ENCODE measurements at places on chromosomes 11 and 22.

- no peak for DNase-seq
These were observed 7.2 kb upstream of the CHST1 start for GRCh38 chr11:45672593-45672992.

DNA sequence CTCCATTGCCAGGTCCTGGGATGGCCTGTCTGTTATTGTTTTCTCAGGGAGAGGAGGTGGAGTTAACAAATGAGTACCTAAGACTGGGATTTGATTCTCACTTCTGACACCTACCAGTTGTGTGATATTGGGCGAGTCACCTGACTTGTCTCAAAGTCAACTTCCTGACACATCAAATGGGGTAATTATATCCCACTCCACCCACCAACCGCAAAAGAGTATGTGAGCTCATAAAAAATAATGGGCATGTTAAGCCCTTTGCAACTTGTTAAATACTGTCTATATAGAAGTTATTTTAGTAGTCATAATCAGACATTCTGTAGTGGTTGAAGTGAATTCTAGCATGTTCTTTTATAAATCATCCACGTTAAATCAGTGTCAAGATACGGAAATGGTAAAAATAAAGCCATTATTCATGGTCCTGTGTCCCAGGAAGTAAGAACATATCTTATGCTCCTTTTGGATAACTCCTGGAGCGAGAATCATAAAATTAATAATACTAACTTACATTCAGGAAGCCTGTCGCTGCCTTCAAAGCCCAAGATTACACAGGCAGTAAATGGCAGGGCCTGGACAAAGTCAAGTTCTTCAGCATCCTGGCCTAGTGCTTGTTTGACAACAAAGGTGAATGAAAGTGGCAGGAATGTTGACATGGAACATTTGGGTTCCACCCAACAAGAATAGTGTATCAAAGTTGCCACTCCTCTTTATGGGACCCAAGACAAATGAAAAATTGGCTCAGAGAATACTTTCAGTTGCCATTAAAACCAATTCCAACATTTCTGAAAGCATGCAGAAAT lies 54.3 kb downstream of the SYTL2 start:
- peak; percentile 60 for DNase-seq

- no peak for DNase-seq
These were observed 466 bp downstream of the FAM168A start for GRCh38 chr11:73597336-73597955.

DNA sequence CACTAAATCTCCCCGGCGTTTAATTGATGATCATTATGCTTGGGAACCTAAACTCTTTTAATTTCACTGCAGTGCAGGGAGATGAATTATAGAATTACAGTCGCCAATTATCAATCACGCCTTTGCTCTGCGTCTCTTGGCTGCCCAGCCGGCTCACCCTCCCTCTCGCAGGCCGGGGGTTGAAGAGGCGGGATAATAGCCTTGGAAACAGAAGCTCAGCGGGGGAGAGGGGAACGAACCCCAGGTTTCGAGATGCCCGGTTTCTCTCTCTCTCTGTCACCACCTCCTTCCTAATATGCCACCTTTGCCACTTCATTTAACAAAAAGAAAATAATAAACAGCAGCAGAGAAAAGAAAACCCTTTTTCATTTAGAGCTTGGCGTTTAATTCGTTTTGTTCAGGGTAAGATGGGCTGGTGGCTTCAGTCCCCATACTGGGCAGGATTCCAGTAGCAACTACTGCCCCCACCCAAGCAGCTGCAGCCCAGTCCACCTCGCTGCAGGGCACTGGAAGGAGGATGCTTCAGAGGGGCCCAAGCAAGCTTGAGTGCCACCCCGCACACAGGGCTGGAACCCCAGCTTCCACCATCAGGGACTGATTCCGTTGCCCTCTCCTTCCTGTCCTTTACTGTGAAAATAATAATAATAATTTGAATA lies 271.7 kb downstream of the BUD13 start:
- peak; percentile 9 for DNase-seq

DNA sequence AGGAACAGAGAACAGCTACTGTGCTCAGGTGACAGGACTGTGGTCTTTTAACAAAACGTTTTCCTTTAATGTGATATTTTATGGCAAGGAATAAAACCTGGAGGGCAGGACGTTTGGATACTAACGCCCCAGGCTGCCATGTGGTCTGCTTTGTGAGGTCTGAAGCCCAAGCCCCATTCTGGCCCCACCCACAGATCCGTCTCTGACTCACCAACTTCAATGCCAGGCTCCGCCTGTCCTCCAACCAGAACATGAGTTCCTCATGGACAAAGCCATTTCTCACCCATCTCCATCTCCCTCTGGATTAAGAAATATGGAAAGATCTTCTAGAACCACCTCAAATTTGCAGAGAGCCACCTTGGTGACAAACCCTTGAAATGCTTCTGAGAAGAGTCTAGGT lies 148.8 kb downstream of the CRYBB2 start:
- DNase-seq = no peak

DNA sequence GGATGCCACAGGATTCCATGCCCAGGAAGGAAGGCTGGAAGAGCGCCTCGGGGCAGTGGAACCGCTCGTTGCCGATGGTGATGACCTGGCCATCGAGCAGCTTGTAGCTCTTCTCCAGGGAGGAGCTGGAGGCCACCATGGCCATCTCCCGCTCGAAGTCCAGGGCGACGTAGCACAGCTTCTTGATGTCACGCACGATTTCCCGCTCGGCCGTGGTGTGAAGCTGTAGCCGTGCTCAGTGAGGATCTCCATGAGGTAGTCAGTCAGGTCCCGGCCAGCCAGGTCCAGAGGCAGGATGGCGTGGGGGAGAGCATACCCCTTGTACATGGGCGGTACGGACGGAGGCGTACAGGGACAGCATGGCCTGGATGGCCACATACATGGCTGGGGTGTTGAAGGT lies 17.9 kb upstream of the EP300 start:
- DNase-seq = no peak

GRCh38 chr11:38304926-38305325 lies 1706.9 kb upstream of the RAG2 start:
- DNase-seq = no peak

DNA sequence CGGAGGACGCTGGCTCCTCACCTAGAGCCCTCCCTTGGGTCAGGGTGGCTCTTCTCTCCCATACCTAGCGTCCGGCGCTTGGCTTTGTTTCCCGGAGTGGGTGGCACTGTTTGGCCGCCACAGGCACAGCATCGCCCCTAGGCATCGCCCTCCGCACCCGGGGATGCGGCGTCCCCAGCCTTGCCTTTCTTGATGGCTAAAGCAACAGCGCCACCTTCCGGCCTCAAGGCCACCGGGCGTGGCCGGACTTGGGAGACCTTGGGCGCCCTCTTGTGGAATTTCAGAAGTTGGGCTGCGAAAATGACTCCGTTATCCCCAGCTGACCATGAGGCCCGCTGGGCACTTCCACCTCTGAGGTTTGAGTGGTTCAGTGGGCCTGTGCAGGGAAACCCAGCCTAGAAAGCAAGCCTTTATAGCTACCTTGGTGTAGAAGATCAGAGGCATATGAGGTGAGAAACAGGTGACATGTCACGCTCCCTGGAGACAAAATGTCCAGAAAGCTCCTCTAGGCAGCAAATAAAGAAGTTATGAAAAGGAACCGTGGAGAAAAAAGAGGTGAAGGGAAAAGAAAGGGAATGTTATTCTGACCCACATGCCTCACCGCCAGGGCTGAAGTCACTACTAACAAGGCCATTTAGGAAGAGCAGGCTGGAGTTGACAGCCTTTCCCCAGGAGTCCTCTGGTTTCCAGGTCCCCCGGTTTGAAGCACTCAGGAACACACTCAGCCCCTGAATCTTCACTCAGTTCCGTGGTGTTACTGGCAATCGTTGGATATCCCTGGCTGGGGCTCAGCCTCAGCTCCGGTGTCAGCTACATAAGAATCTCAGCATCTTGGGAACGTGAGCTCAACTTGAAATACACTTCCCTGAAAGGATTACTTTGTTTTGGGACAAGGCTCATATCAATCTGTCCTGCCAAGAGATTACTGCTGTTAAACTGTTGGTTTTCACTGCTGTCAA lies 54.1 kb downstream of the SNX19 start:
- peak; percentile 92 for DNase-seq

- DNase-seq = no peak
These were observed 71.1 kb downstream of the TTC28 start for GRCh38 chr22:28608546-28608945.

- DNase-seq = no peak
These were observed 12.7 kb upstream of the TSGA10IP start for GRCh38 chr11:65932558-65932919.

GRCh38 chr11:112525844-112526590 lies 265.4 kb upstream of the PLET1 start:
- no peak for DNase-seq

- DNase-seq = no peak
These were observed 422.1 kb upstream of the FAT3 start for GRCh38 chr11:91802475-91802874.

DNA sequence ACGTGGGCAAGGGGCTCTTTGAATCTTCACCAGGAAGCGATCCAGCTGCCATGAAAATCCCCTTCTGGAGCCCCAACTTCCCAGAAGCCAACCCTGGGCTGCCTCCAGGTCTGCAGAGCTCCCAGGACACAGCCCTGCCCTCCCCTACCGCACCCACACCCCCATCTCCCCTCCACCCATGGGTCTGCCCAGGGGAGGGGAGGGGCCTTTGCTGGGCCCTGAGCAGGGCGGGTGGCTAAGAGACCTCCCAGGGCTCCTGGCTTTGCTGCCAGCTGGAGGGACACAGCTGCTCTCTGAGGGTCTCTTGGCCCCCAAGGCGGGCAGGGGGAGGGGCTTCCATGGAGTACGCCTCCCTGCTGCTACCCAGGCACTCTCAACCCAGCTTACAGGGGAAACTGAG lies 64.1 kb downstream of the WNT7B start:
- no peak for DNase-seq

DNA sequence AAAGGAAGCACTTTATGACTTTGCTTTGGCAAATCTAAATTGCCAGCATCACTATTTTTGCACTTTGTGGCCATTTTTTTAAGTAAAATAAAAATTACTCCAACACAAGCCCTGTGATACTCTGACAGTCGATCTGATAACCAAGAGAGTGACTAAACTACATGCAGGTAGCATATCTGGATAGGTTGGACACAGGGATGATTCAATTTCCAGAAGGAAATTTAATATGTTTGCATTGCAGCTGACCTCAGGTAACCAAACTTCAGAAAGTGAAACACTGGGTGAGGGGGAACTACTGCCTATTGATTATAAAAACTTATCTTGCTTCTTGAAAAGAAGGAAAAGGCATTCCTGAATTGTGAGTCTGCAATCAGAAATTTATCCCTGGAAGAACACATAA lies 13.9 kb downstream of the OR5B3 start:
- no peak for DNase-seq

- peak; percentile 93 for DNase-seq
These were observed 2.0 kb downstream of the HEPN1 start for GRCh38 chr11:124920870-124921609.

GRCh38 chr22:42879371-42880021 lies 22.4 kb upstream of the ARFGAP3 start:
- DNase-seq = no peak

- DNase-seq = no peak
These were observed 53.7 kb upstream of the SPTBN2 start for GRCh38 chr11:66782726-66783125.

DNA sequence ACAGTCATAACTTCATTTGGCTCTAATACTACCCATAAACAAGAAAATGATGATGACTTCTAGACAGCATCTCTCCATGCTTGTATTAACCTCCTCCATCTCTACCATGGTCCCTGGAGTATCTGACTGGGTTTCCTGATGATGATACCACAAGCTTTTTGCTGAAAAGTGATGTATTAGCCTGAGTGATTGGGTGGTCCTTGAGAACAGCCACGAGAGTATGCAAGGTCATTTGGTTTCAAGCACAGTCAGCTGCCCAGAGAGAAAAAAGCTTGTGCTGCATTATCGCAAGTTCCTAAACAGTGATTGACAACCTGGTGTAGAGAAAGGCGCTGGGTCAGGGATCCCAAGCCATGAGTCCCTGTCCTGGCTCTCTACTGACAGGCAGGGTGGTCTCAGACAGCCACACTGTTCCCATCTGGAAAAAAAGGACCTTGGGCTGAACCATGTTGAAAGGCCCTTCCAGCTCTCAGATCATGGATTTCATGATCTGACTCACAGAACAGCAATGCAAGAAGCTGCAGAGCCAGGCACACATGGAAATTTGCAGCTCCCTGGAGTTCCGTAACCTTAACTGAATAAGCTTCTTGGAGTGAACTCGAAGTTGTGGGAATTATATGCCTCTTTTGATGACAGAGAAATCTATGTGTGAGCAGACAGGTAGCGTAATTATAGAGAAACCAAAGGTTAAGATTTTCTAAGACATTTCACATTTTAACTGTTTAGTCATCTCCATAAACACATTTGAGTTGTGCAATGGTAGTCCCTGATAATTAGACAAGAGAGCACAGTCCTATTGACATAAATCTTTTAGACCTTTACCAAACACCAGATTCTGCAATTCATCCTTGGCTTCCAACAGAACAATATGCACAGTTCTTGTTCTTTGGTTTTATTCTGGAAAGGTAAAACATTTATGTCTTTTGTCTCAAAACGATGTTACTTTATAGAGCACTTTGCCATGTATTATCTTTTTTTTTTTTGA lies 54.1 kb upstream of the UBASH3B start:
- no peak for DNase-seq

- DNase-seq = no peak
These were observed 3.8 kb downstream of the ACY3 start for GRCh38 chr11:67646535-67647336.

- no peak for DNase-seq
These were observed 572.4 kb downstream of the CNTN5 start for GRCh38 chr11:99593197-99593596.

DNA sequence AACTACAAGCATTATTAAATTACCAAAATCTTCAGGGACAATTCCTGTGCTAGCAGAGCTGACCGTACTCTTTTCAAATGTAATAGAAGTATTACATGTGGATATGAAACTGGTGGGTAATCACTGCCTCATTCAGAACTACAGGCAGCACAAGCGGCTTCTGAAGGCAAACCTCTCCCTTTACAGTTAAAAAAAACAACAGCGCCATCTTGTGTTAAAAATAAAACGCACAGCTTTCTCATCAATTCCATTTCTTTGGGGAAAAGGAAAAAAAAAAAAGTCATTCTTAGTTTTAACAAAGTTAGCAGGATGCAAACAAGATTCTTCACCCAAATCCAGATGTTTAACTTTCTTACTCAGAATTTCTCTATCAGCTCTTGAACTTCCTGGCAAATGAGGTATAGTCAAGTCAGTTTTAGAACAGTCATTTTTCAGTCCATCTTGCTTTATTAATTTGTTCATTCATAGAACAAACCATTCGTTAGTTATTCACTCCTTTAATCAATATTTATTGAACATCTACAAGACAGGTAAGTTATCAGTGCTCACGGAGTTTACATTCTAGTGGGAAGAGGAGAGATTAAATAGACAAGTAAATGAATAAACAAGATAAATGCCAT lies 331.8 kb upstream of the MPPED2 start:
- DNase-seq = no peak

GRCh38 chr22:20531404-20532201 lies 24.2 kb downstream of the MED15 start:
- no peak for DNase-seq

GRCh38 chr11:5275369-5276110 lies 5.8 kb upstream of the HBE1 start:
- DNase-seq = no peak

- no peak for DNase-seq
These were observed 3.8 kb downstream of the CD81 start for GRCh38 chr11:2380807-2381350.
